Activated T-cell treated with anti-CD3 and anti-CD28 coated beads for 1 hour (primary cell): ENCODE measurements at places on chromosomes 12 and 14.
A peak's percentile ranks its signal among the peaks of the same experiment; 100 is the strongest.

DNA sequence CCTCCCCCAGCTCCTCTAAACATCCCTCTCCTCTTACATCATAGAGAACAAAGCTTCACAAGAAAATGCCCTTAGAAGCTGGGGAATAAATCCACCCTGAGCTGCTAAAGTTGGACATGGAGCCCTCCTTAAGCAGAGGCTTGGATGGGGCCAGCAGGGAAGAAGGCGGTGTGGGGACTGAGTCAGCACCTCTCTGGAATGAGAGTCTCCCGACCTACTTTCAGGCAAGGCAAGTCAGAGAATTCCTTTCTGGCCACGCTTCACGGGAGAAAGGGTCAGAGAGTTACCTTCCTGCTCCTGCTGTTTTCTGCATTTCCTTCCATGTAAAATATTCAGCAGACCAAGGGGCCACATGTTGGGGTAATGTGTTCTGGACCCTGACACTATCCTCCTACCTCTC is 113.3 kb upstream of the PRB2 start:
- DNase-seq: no peak

DNA sequence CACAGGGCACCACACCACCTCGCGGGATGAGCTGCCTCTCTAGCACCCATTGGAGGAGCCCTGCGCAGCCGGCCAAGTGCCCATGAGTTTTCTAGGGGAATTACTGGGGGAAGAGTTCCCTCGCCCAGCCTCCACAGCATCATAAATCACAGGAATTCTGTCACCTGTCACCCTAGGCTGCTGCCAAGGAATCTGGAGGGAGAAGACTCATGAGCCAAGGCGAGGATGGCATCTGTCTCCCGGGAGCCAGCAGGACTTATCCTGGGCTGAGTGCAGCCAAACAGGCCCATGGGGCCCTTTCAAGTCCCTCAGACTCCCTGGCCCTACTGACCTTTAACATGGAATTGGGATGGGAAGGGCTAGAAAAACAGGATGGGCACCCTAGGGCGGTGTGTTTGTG is 7.8 kb upstream of the OTUB2 start:
- no peak for DNase-seq

- no peak for DNase-seq
These were observed 1.7 kb downstream of the DPPA3 start for GRCh38 chr12:7712841-7713442.

DNA sequence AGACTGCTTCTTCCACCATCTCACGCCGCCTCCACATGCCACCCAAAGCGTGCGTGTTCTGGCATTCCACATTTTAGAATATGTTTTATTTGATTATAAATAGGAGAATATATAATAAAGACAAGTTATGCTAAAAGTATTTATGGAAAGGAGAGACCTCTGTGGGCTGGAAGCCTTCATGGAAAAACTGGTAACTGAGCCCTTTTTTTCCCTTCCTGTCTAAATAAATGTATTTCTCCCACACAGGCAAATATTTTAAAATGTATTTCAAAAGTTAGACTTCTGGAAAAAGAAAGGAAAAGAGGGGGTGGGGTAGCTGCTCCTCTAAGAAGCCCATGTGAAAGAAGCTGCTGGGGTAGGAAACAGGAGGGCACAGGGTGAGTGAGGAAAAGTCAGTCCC is 16.1 kb upstream of the NR4A1 start:
- no peak for DNase-seq

DNA sequence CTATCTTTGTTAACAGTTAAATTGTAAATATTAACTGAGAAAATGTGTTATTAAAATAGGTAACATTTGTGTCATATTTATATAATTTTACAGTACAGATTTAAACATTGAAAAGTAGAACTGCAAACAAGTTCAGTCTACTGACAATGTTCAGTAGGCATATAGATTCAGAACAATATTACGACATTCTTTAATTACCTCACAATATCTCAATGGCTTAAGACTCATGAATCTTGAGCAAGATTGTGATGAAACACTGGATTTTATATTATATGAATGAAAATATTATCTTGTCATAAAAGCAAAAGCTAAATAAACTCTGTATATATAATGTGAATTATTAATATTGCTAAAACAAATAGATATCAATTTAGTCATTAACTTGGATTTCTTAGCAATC is 194.9 kb downstream of the ADAMTS20 start:
- no peak for DNase-seq

- no peak for DNase-seq
These were observed 50.7 kb downstream of the ACSM4 start for GRCh38 chr12:7354529-7354928.

GRCh38 chr14:100788517-100788916 is 37.4 kb upstream of the MEG3 start:
- DNase-seq: no peak

DNA sequence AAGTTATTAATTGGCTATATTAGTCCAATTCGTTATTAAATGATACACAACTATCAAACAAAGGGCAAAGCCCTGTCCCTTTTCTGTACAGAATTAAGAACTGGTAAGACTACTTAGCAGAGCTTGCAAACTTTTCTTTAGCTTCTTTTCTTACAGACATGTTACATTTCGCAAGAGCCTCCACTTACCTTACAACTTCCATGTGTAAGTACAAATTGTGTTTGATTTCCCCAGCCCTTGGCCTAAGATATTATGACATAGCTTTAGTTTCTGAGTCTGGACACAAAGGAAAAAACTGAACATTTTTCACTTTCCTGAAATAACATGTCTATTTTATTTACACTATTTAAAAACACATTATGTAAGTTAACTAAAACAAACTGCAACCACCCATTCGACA is 1.7 kb downstream of the ATF7 start:
- DNase-seq: no peak

GRCh38 chr14:77469539-77469938 is 11.6 kb downstream of the AHSA1 start:
- no peak for DNase-seq

DNA sequence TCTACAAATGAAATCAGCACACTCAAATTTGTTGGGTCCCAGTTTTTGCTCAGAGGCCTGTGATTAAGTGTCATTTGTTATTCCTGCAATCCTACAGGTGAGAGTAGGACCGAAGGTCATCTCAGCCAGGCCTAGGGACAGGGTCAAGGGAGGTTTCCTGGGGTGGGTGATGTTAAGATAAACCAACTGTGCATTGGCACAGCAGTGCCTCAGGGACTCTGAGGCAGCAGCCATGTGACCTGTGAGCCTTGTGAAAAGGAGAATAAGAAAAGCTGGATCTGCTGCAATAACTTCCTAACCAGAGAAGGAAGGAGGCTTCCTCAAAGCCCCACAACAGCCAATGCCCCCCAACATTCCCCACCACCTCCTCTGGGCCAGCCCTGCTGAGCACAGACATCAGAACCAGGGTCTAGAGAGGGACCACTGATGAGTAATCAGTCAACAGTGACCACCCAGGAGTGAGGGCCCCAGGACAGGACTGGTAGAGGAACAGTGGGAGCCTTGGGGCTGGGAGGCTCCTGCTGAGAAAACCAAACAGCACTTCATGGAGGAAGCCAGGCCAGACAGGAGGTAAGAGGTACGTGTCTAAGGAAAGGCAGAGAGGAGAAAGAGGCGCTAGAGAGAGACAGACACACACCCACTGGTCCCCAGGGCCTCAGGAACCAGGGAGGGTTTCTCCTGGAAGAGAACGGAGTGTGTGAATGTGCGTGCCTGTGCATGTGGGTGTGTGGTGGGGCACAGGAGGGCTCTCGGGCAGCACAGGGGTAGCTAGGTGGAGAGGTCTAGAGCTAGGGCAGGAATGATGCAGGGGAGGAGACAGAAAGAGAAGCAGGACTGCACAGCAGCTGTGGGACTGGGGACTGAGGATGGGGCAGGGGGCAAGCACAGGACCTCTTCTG is 82.4 kb downstream of the ITPK1 start:
- no peak for DNase-seq

- DNase-seq: peak; percentile 51
These were observed at the start of gene GLIPR1 for GRCh38 chr12:75480469-75480949. Gene GLIPR1, plus strand, starts transcription at chr12:75480755. Its CDS starts 126 bp downstream, at chr12:75480881.

DNA sequence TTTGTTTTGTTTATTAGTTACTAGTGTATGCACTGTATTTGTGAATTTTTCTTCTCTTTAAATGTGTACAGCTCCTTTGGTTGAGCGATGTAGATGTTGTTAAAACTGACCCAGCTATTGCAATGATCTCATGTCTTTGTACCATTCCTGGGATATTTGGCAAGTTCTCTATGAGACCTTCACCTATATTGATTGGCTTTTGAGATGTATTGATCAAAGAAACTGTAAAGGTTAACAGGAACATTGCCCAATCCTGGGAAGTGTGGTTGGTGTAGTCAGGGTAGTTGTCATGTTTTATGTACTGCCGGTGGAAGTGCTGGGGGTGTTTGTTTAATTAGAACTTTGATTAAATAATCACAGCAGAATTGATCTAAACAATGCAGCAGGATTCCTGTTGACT is 43.1 kb downstream of the ACSS3 start:
- no peak for DNase-seq

DNA sequence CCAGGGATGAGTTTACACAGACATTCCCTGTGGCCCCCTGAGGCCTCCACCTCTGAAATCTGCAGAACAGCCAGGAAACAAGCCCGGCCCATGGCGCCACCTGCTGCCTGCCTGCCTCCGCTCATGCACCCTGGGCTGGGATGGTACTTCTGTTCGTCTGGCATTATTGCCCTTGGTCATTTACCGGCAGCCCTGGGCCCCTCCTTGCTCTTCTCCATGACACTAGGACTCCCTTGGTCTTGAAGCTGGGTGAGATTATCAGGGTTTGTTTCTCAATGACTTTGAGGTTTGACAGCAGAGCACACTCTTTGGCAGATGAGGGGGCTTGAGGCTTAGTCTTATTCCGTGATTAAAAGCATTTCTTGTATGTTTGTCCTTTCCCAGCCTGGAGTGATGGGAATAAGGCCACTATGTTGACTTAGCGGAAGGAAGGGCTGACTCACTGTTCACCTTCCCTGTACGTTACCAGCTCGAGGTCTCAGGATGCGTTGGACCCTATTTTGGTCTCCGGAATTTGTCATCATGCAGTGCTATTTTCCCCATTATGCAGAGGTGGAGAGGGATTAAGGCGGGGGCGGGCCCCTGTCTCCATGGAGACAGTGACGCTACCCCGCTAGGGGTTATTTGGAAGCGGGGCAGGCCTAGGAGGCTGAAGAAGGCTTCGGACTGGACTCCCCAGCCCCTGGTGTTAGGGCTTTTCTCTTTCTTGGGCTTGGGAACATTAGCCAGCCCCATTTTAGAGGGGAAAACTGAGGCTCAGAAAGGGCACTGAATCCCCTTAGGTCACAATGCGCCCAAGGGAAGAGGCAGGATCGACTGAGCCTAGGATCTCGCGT is 706 bp upstream of the PEX5 start:
- DNase-seq: peak; percentile 50

GRCh38 chr12:52823761-52824450 is 10.0 kb upstream of the KRT4 start:
- DNase-seq: no peak

GRCh38 chr12:12673296-12673695 is 22.7 kb downstream of the GPR19 start:
- DNase-seq: no peak

DNA sequence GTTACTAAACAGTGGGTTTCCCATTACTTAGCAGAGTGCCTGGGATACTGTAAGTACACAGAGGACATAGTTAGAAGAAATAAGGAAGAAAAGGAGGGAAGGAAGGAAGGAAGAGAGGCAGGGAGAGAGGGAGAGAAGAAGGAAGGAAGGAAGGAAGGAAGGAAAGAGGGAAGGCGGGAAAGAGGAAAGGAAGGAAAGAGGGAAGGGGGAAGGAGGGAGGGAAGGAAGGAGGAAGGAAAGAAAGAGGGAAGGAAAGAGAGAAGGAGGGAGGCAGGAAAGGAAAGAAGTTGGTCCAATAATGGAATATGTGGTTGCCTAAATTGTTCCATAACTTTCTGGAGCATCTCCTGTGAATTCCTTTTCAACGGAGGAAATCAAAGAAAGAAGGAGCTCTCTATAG is 1230.4 kb downstream of the AACS start:
- no peak for DNase-seq

DNA sequence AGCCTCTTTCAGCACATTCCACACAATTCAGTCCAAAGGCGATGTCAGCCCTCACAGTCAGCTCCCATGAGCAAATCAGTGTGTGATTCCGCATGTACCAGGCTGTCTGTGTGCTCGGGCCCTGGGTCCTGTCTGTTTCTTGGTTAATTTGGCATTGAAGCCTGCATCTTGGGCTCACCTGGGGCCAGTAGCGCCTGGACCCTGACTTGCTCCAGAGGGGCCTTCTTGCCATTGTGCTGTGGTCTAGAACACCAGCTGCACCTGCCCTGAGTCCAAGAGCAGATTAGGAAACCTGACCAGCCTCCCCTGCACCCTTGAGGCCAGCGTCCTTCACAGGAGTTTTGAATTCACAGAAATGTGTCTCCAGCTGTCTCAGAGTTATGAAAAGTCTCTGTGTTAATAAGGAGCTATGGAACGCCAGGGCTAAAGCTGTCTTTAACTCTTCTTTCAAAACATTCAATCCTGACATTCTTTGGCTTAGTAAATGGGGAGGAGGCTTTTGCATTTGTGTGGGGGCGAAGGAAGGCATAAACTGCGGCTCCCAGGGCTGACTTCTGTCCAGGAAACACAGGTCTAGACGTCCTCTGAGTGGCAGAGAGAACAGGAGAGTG is 102.2 kb downstream of the ARF6 start:
- no peak for DNase-seq

DNA sequence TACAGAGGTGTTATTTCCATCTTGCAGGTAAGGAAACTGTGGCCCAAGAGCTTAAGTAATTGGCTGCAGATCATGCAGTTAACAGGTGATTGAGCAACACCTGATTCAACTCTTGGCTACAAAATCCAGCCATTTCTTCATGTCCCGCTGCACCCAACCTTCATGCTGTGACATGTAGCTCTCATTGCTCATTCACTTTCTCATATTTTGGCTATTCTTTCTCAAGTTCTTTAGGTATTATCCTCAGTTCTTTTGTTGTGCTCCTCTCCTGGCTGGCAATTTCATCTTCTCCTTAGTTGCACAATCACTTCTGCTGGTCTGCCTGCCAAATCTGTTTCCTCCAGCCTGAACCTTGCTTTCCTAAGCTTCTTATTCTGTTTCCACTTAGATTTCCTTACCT is 300.8 kb downstream of the SSPN start:
- no peak for DNase-seq

- no peak for DNase-seq
These were observed 238.4 kb upstream of the CCDC196 start for GRCh38 chr14:66247662-66248193.

GRCh38 chr14:89427426-89428172 is 10.6 kb upstream of the FOXN3 start:
- no peak for DNase-seq

DNA sequence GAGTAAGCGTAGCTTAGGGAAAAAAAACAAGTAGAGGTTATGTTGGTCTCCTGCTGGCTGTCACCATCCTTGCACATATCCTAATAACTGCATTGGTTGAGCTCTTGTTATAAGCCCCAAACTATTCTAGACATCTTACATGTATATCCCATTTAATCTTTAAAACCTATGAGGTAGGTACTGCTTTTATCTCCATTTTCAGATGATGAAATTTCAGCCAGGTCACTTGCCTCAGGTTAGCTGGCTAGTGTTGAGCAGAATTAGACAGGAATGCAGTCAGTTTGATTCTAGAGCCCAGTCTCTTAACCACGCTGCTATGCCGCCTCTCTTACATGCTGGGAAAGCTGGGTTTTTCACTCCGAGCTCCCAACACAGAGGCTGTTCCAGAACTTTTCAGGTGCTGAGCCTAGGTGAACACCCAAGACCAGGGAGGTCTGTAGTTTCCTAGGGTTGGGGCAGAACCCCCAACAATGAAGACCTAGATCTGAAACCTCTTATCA is 269.9 kb upstream of the RGS6 start:
- no peak for DNase-seq
